ENCODE measurements at places on chromosomes 7 and 10.

GRCh38 chr10:209357-209756 lies 74.1 kb downstream of the ZMYND11 start:
- no peak for DNase-seq

GRCh38 chr10:60427709-60428386 lies 38.2 kb upstream of the ANK3 start:
- no peak for DNase-seq

- no peak for DNase-seq
Observed at GRCh38 chr7:22252016-22252415, 104.9 kb downstream of the RAPGEF5 start.

- no peak for DNase-seq
Observed at GRCh38 chr10:116879817-116880216, 30.5 kb downstream of the ENO4 start.

- DNase-seq, result no peak
Observed at GRCh38 chr7:123847868-123848267, 2.9 kb downstream of the HYAL4 start.

GRCh38 chr7:90212149-90212495 lies 582 bp downstream of the STEAP2 start:
- no peak for DNase-seq

DNA sequence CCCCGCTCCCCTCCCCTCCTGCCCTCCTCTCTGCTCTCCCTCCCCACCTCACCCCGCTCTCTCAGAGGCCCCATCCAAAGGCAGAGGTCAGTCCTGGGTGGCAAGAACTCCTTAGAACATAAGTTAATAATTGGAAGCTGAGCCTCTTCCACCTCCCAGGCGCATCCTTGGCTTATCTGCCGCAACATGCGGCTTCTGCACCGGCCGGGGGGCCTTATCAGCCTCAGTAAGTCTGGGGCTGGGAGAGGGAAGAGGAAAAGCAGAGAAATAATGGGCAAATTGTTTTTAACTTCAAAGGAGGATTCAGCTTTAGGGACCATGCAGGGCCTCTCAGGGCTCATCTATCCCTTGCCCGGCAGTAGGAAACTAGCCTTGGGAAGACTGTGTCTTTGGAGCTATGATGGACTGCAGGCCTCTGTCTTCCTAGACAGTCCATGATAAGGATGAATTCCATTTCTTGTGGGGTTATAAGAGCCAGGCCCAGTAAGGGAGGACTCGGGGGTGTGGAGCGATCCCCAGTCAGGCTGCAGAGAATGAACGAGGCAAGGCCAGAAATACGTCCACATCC lies 411.6 kb downstream of the PLXNA4 start:
- no peak for DNase-seq

DNA sequence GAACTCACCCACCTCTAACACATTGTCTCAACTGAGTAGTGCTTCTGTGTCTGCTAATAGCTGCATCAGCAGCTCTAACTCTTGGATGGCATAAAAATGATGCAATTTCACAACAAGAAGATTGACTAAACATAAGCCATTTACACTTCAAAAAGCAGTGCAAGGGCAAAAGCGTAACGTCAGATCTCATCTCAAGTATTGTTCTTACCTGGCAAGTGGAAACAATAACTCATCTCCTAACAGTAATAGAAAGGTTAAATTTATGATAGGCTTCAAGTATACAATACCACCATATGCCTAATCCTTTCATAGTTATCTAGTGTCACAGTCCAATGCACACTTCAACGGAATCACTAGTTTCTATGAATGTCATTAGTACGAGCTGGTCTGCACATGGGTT lies 14.8 kb downstream of the TPK1 start:
- DNase-seq, result no peak

- no peak for DNase-seq
Observed at GRCh38 chr10:33631991-33632390, 297.5 kb upstream of the NRP1 start.

- DNase-seq, result no peak
Observed at GRCh38 chr10:2800178-2800577, 267.2 kb upstream of the PFKP start.

DNA sequence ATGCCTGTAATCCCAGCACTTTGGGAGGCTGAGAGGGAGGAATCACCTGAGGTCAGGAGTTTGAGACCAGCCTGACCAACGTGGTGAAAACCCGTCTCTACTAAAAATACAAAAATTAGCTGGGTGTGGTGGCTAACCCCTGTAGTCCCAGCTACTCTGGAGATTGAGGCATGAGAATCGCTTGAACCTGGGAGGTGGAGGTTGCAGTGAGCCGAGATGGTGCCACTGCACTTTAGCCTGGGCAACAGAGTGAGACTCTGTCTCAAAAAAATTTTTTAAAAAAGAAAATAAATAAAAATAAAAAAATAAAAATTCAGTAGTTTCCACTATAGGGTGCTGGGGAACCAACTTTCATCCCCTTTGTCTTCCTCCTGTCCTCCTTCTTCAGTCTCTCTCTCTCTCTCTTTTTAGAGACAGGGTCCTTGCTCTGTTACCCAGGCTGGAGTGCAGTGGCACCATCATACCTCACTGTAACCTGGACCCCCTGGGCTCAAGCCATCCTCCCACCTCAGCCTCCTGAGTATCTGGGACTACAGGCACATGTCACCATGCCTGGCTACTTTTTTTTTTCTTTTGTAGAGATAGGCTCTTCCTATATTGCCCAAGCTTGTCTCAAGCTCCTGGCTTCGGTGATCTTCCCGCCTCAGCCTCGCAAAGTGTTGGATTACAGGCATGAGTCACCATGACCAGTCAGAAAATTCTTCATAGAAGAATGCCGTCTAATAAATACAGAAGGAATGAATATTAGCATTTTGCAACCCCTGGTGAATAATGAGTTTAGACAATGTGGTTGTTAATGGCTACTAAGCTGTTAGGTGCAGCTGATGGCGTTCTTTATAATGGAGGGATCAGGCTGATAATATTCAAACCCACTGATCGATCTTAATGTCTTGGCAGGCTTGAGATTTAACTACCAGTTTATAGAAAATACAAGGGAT lies 20.6 kb downstream of the RBM20 start:
- peak; percentile 59 for DNase-seq

GRCh38 chr7:121561717-121562116 lies 165.6 kb upstream of the FAM3C start:
- no peak for DNase-seq

- peak; percentile 92 for DNase-seq
Observed at GRCh38 chr7:92608380-92609322, 18.5 kb upstream of the FAM133B start.

GRCh38 chr7:132480534-132480933 lies 95.7 kb downstream of the PLXNA4 start:
- DNase-seq, result no peak

- no peak for DNase-seq
Observed at GRCh38 chr7:141462958-141463357, 88.3 kb upstream of the AGK start.

- DNase-seq, result no peak
Observed at GRCh38 chr7:44376429-44377133, 51.2 kb upstream of the CAMK2B start.

DNA sequence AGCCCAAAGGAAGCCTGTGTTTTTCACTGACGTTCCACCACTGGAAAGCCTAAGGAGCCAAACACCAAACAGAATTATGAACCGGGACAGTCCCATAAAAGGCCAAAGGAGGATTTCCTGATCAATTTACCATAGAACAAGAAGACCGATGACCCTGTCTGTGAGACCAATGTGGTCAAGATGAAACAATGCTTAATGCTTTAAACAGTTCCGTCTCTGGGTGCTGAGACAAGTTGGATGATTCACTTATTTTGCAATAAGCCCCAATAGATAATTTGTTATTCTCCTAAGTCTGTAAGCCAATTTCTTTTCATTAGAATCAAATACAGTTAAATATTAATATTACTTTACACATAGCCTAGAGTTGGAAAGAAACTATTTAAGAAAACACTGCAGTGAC lies 134.9 kb downstream of the MICU1 start:
- no peak for DNase-seq

- no peak for DNase-seq
Observed at GRCh38 chr10:128734161-128734560, 607.9 kb upstream of the MKI67 start.

DNA sequence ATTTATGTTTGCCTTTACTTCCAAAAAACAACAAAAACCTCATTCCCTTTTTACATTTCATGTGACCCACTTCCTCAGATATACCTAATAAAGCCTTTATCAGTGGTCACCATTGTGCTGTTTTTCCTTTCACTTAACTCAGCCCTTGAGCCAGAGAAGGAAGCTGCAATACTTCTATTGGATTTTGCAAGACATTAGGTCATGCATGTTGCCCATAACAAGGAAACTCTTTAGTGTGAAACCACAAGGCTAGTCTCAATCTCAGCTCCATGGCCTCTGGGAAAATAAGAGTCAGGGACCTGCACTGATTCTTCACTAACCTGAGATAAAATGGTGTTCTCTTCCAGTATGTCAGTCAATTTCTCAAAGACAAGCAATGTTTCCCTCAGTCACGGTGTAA lies 27.8 kb downstream of the STEAP4 start:
- DNase-seq, result no peak

GRCh38 chr7:47715631-47716068 lies 133.7 kb upstream of the TNS3 start:
- no peak for DNase-seq

DNA sequence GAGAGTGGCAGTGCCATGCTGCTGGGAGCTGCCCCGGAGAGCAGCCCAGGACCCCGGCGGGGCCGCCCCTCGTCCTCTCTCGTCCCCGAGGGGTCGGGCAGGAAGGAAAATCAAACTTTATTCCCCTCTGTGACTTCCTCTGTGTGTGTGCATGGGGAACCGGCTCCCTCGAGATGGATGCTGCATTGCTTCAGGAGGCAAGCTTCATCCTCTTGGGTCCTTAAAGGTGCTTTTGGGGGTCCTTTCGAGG lies 726 bp downstream of the MCU start:
- no peak for DNase-seq

GRCh38 chr10:129756912-129757901 lies 206.9 kb downstream of the EBF3 start:
- DNase-seq, result peak; percentile 42

DNA sequence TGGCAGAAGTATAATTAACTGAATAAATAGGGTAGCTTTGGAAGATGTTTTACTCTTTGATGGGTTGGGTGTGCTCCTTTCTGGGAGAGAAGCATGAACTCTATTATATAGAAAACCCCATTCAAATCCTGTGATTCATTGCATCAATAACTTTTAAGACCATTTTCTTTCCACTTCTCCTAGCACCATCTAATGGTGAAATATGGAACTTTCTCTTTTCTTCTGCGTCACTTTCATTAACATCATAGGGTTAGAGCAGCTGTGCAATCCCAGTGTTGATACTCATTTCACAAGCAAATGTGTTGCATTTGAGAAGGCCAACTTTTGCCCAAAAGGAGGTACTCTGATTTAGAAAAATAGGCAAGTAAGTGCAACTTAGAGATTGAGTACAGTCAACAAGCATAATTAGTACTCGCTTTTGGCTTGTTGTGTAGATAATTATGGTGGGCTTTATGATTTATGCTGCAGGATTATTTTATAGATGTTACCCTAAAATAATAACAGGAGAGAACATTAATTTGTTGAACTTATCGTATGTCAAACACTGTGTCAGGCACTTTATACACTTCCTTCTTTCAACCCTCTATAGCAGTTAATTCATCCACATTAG lies 92.9 kb downstream of the CPED1 start:
- no peak for DNase-seq

GRCh38 chr7:158408318-158408920 lies 179.2 kb downstream of the PTPRN2 start:
- DNase-seq, result no peak

- peak; percentile 52 for DNase-seq
Observed at GRCh38 chr7:105672801-105673200, 91.5 kb upstream of the EFCAB10 start.

DNA sequence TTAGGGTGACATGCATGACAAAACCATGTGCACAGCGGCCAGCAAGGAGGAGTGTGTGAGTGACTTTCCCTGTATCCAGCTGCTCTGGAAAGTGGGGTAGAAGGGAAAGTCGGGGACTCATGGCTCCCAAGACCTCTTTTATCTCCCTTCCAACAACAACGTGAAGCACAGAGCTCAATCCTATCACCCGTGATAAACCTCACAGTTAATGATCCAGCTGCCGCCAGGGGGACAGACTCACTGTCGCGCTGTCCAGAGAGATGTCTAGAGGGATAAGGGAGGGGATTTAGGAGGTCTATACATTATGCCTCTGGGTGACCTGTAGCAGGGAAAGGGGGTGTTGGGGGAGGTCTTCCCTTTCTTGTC lies 84.0 kb upstream of the SMNDC1 start:
- peak; percentile 71 for DNase-seq

GRCh38 chr7:93736668-93737369 lies 153.7 kb downstream of the TFPI2 start:
- DNase-seq, result no peak

DNA sequence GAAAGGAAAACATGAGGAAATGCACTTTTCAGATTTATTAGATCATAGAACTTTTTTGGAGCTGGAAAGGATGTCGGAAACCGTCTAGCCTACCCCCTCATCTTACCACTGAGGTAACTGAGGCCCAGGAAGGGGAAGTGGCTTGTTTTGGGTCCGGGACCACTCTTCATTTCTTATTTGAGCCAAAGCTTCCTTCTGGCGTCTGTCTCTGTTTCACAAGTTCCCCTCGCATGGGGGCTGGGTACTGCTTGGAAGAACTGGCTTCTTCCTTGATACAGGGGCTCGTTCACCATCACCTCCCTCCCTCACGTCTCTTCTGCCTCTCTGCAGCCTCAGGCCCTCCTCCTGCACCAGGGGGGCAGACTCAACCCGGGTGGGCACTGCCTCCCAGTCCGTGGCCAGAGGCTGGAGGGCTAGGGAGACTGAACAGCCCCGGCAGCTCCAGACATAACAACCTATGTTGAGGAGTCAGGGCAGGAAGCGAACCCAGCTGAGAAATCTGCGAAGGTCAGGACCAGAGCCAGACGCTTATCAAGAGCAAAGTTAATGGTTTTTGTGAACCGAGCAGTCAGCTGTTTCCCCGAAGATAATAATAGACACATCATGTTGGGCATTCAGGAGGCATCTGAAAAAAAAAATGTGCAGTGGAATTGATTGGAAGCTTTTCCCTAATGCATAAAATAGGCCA lies 12.9 kb downstream of the HTRA1 start:
- no peak for DNase-seq

- no peak for DNase-seq
Observed at GRCh38 chr10:16536155-16536554, 14.5 kb upstream of the C1QL3 start.

GRCh38 chr10:111996103-111996502 lies 187.5 kb downstream of the GPAM start:
- DNase-seq, result no peak

GRCh38 chr7:34806831-34807230 lies 148.8 kb downstream of the NPSR1 start:
- DNase-seq, result no peak

- no peak for DNase-seq
Observed at GRCh38 chr7:47474211-47474936, 107.5 kb downstream of the TNS3 start.

GRCh38 chr10:123275136-123275564 lies 120.9 kb downstream of the BUB3 start:
- peak; percentile 40 for DNase-seq

GRCh38 chr7:91832493-91833045 lies 47.9 kb downstream of the MTERF1 start:
- DNase-seq, result no peak

- DNase-seq, result peak; percentile 46
Observed at GRCh38 chr7:27128776-27129728, 1.5 kb downstream of the HOXA4 start.

GRCh38 chr7:35969066-35969465 lies 168.2 kb downstream of the SEPTIN7 start:
- peak; percentile 41 for DNase-seq
